ENCODE measurements at places on chromosomes 3 and 15. TPM values are rescaled to one million over a fixed set of nuclear protein-coding genes. Genes with fewer than 3 reads are reported as not detected.

GCSAM gene
- not detected for total RNA-seq

DNA sequence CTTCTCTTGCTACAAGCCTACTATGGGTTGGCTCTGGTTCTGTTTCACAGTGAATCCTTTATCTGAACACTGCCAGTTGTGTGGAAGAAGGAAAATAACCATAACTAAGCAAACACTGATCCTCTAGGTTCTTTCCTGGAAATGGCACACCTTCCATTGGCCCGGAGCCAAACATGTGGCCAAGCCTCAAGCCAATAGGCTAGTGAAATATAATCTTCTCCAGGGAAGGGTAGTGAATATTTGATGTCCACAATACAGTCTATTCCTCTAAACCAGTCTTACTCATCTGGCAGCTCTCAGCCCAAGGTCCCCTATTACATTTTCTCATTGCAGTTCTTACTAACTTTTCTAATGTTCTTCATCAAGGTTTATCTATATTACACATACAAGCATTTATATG is 921.3 kb downstream of the TUSC7 start:
- DNase-seq = no peak

DNA sequence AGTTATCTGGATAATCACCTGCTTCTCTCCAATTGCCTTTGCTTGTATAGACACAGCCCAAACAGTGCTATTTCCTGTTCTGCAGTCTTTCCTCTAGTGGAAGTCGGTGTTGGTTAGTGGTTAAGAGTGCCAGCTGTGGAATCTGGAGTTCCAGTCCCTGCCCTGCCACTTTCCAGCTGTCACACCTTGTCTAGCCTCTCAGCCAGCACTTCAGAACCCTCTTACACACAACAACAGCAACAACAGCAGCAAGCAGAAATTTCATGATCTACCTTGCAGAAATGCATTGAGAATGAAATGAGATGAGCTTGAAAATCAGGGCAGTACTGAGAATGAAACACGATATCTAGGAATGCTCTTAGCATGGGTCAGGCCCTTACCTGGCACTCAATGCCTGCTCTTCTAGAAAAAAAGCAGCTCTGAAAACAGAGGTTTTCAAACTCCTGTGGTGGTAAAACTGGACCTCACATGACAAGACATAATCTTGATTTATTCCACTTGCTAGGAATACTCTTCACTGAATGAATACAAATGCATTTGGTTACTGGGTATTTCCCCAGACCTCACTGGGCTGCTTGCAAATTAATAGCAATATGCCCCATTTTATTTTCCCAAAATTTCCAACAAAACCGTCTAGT is 3.3 kb upstream of the WNT5A start:
- DNase-seq = no peak

DNA sequence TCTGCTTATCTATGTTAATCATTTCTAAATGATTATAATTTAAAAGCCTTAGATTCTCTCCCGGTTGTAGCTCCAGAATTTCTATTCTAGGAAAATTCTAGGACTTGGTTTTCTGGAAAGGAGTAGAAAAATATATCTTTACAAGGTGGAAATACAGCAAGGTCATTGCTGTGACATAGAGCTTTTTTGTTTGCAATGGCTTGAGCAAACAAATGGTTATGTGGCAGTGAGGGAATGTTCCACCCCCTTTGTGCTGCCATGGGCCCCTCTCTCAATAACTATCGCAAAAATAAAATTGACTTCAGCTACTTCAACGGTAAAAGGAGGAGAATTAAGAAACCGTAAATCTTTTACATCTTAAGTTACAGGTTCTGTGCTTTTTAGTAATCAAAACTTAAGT is 517.1 kb downstream of the EPHA3 start:
- no peak for DNase-seq

GRCh38 chr15:85587707-85588411 is 206.9 kb downstream of the KLHL25 start:
- no peak for DNase-seq

DNA sequence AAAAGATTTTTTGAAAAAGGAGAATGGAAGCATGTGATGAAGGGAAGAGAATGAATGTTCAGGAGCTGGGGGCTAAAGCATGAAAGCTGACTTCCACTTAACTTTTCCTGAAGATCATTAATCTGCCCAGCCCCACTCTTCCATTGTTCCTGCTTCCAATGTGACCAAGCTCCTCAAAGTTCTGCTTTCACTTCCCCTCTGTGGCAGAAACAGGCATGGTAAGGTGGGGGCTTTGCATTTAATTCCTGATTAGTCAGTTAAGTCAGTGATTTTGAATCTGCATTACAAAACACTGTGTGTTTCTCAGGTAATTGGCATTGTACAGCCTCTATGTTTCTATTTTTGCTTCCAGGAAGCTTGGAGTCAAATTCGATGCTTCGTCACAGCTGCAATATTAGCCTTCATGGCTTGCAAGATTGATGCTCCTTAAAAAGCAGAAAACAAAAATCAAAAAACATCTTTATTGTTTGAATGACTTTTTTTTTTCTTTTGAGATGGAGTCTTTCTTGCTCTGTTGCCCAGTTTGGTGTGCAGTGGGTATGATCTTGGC is 7.3 kb upstream of the TM6SF1 start:
- DNase-seq = no peak

GRCh38 chr15:76932135-76932966 is 802 bp downstream of the RCN2 start:
- DNase-seq = no peak

GRCh38 chr3:29514912-29515311 is 234.0 kb downstream of the RBMS3 start:
- DNase-seq = no peak

DNA sequence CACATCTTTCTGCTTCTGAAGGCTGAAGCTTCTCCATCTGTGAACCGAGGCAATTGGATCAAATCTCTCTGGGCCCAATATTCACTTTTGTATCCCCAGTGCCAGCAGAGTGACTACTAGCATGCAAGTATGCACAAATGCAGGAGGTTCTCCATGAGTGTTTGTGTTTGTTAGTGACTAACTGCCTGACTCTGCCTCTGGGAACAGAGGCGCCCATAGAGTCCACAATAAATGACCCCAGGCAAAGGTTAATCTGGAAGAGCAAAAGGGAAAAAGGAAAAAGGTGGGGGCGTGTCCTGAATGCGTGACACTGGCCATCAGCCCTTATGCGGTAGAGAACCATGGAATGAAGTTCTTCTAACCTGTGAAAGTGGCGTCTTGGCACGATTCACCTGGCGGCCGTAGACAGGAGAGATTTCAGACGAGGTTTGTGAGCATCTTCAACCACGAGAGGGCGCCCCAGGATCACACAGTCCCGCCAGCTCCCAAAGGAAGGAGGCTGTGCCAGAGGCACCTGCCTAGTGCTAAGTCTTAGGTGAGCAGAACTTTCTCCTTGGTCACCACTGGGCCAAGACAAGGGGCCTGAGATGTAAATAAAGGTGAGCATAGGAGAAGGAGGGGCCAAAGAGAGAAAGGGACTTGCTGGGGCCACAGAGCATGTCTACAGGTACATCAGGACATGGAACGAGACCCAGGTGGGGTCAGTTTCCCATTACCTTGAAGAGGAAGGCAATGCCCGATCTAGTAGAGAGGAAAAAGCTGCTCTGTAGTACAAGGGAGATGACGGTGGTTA is 44.2 kb downstream of the RBPMS2 start:
- DNase-seq = no peak

DNA sequence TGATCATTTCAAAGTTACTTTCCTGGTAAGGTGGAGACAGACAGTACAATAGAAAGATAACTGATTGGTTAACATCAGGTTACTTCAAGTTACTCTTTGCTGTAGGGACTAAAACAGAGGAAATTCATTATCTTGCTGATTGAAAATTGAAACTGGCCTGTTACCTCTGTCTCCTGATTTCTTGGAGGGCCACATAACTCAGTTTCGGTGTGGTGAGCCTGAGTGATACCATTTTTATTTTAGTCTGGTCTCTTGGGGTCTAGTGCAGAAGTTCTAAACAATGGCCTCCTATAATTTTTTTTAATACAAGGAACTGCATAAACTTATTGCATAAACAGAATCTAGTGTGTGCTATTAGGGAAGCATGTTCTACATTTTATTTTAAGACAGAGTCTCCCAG is 1.2 kb upstream of the ICE2 start:
- no peak for DNase-seq

GRCh38 chr3:39718674-39719595 is 90.5 kb upstream of the MYRIP start:
- no peak for DNase-seq

Data from epithelial cell of proximal tubule (primary cell).